Stimulated activated naive CD8-positive, alpha-beta T cell treated with anti-CD3 and anti-CD28 coated beads, Interleukin-15, amount 100 ng/mL, for 72 hours (primary cell): ENCODE measurements at places on chromosomes 4 and X.

GRCh38 chr4:163665521-163666331 is 171.2 kb downstream of the TMA16 start:
- DNase-seq: no peak

DNA sequence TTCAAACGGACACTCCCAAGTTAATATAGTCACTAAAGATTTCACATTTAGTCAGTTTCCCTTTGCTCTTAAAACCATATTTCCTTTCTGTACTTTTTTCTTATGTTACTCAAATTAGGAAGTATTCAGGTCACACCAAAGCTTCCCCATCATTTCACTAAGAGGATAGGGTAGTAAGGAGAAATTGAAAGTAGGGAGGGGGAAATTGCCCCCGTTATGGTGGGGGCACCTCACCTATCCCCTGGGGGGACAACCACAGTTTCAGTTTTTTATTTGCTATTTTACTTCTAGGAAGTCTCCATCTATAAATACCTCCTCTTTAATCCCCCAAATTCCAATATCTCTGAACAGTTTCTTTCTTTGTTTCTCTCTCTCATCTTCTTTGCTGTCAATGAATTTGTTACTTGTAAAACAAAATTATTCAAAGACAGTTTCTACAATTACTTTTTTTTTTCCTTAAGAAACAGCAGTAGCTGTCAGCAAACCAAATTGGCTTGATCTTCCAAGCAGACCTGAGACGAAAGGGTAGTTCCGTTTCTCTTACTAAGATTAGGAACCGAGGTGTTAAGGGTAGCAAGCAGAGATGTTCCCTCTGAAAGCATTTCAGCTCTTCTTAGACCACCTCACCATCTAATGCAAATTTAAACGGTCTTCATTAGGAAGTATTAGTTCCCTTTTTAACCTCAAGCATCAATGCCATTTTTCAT is 160.2 kb upstream of the KLF3 start:
- DNase-seq: no peak

DNA sequence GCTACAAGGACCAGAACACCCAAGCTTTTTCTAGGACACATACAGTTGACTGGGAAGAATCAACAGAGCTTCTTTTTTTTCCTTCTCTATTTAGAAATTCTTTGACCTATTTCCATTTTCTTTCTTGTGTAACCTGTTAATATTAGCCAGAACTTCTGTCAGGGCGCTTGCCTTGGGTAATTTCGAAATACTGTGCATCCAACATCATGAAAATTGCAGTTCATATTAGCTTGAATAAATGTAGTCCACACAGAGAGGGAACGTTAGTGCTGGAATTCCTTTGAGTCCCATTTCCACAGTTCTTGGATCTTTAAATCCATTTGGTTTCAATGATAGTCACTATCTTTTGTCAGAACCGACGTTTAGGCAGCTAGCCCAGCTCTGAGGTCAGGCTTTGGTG is 141.8 kb downstream of the MXRA5 start:
- DNase-seq: no peak

- no peak for DNase-seq
These were observed 2.4 kb upstream of the SLIT2 start for GRCh38 chr4:20249333-20249732.

GRCh38 chr4:67465032-67465762 is 80.1 kb downstream of the CENPC start:
- no peak for DNase-seq

- no peak for DNase-seq
These were observed 11.2 kb downstream of the RBM41 start for GRCh38 chrX:107107459-107107858.

DNA sequence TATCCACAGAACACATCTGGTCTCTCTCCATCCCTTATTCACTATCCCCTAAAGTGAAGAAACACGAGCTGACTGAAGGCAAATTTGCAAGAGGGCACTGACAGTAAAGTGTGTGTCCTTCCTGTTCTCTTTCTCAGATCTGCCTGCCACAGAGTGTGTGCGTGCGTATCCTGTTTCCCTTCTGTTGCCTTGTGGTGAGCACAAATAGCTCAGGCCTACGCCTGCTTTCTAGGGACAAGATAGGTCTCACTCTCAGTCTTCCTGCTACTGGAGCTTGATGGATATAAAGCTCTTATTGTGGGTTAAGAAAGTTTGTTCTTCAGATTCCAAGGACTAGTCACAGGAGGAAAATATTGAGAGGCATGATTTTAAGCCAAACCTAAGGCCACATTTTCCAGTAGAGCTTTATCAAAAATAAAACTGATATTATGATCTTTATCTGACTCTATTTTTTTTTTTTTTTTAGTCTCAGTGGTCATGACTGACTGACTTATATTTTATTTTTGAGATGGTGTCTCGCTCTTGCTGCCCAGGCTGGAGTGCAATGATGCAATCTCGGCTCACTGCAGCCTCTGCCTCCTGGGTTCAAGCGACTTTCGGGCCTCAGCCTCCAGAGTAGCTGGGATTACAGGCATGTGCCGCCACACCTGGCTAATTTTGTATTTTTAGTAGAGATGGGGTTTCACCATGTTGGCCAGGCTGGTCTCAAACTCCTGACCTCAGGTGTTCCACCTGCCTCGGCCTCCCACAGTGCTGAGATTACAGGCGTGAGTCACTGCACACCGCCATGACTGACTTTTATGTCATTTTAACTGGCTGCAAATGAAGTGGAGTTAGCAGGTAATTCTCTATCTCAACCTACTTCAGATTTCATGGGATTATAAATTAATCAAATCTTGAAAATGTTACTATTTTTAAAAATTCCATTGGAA is 140.3 kb upstream of the SH3RF1 start:
- DNase-seq: peak; percentile 54

- DNase-seq: no peak
These were observed 1030.1 kb downstream of the FSTL5 start for GRCh38 chr4:161133586-161134276.

DNA sequence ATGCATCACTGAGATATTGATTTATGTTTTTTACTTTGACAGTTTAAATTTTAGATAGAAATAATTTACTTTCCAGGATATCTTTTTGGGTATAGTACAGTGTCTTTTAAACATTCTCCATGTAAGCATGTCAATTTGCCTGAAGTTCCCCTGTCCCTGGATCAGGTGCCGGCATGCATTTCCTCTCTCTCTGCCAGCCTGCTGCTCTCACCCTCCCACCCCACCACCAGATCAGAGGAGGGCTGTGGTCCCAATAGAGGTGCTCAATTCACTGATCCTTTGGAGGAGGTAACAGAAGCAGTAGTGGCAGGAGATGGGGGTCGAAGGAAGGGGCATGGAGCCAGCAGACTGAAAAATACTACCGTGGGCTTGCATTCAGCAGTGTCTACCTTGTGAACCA is 28.3 kb upstream of the DSPP start:
- no peak for DNase-seq

DNA sequence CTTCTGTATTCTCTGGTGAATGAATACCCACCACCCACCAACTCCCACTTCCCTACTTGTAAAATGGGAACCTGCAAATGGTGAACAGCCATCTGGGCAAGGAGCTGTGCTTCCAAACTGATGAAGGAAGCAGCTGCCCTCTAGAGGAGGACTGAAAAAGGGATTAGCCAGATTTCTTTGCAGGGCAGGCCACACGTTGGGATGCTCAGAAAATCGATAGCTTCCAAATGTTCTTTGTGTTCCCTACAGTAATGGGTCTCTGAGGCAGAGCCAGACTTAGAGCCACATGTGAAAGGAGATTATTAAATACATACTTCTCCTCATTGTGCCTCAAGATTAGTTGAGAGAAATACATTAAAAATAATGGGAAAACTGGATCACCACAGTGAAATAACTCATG is 39.3 kb upstream of the LPAR4 start:
- peak; percentile 7 for DNase-seq

GRCh38 chr4:150773729-150774449 is 191.9 kb downstream of the MAB21L2 start:
- DNase-seq: no peak

GRCh38 chr4:41425650-41426049 is 112.3 kb upstream of the LIMCH1 start:
- DNase-seq: no peak

DNA sequence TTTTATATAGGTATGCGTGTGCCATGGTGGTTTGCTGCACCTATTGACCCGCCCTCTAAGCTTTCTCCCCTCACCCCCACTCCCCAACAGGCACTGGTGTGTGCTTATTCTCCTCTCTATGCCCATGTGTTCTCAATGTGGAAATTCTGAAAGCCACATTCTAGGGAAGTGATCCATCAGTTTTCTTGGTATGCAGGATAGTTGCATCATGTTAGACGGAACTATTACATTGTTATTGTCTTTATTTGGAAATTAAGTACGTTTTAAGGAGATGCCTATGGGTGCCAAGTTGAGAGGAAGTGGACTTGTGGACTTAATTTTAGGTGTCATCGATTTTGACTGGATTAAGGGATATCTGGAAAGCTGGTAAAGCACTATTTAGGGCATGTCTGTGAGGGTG is 204.6 kb downstream of the RBM46 start:
- DNase-seq: no peak

GRCh38 chrX:20029728-20030127 is 38.9 kb upstream of the BCLAF3 start:
- no peak for DNase-seq

GRCh38 chr4:72006586-72006985 is 25.2 kb upstream of the NPFFR2 start:
- DNase-seq: no peak

- DNase-seq: no peak
These were observed 1321.1 kb downstream of the RAPGEF2 start for GRCh38 chr4:160423879-160424451.

DNA sequence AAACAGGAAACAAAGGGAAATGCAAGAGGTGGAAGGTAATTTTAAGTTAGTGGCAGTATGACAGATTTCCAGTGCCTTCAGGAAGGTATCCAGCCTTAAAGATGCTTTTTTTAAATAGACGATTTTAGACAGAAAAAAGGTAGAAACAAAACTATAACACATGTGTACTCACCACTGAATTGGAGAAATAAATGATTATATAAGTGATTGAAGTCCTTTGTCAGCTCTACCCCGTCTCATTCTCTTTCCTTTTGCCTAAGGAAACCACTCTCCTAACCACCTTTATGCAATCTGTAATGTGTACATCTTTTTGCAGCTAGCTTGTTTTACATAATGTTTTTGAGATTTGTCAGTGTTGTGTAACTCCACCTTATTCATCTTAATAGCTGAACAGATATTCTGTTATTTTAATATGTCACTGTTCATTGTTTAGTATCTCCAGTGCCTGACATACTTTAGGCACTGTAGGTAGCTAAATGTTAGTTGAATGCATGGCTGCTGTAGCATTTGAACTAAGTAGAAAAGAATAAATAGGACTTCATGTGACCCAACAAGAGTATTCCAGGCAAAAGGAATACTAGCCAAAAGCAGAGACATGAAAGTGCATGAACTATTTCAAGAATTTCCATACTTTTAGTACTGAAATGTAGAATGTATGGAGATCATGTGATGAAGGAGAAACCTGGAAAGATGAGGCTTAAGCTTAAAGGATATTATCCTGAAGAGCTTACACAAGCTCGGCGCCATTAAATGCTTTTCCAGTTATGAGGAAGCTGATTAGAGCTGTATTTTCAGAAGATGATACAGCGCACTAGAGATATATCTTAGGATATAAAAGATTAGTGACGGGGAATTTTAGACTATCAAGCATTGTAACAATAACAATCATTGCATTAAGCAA is 865 bp downstream of the FAM200B start:
- DNase-seq: no peak

DNA sequence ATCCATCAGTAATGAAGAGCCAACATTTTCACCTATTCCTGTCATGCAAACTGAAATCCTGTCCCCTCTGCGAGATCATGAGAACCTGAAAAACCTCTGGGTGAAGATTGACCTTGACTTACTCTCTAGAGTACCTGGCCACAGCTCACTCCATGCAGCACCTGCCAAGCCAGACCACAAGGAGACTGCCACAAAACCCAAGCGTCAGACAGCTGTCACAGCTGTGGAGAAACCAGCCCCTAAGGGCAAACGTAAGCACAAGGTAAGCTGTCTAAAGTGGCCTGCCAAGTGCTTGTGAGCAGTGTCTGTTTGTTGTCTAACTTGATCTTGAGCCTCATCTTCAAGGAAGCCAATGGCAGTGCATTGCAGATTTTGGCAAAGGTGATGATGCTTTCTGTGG is 455.9 kb downstream of the AFF2 start:
- DNase-seq: no peak

DNA sequence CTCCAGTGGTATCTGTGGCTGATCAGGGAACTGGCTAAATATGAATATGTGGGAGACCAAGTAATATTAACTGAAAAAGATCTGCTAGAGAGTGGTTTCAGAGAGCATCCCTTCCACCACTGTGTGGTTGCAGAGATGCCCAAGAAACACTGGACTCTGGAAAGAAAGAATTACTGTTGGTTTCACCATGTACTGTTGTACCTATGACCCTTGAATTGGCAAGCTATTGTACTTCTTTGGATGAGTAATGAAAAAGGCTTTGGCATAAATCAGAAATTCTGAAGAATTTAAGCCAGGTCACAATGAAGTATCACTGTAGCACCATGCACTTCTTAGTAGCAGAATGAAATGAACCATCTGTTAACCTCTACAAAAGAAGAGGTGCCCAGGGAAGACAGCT is 134.4 kb upstream of the INTU start:
- no peak for DNase-seq

- no peak for DNase-seq
These were observed 82.9 kb downstream of the OR13H1 start for GRCh38 chrX:131626681-131627296.

GRCh38 chr4:40782876-40783275 is 33.1 kb downstream of the NSUN7 start:
- DNase-seq: no peak

DNA sequence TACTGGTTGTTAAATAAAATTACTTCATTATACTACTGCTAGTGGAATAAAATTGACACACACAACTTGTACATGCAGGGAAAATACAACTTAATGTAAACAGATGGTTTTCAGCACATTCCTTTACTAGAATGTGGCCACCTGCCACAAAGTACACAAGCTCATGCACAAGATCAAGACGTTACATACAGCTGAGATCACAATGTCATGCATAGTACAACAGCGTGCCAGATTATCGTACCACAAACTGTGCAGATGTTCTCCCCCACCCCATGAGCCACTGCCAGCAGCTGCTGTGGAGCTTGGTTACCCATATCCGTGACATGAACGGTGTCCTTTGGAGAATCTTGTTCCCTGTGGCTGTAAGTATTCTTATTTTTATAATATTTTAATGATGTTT is 27.7 kb downstream of the FBXO8 start:
- no peak for DNase-seq

GRCh38 chr4:37324546-37324945 is 80.0 kb downstream of the NWD2 start:
- no peak for DNase-seq

- DNase-seq: peak; percentile 42
These were observed 6.5 kb downstream of the RPL39 start for GRCh38 chrX:119784747-119785446.
